Astrocyte of the spinal cord (primary cell): ENCODE measurements at places on chromosomes 4 and X.
A peak's percentile ranks its signal among the peaks of the same experiment; 100 is the strongest.

GRCh38 chrX:136028383-136028984 lies 43.2 kb downstream of the SLC9A6 start:
- peak; percentile 72 for DNase-seq

GRCh38 chrX:87710580-87710979 lies 193.0 kb downstream of the KLHL4 start:
- no peak for DNase-seq

- DNase-seq = no peak
These were observed 5.9 kb upstream of the GATB start for GRCh38 chr4:151766691-151767090.

- peak; percentile 3 for DNase-seq
These were observed 453.0 kb downstream of the PCDH11X start for GRCh38 chrX:92232182-92232581.

DNA sequence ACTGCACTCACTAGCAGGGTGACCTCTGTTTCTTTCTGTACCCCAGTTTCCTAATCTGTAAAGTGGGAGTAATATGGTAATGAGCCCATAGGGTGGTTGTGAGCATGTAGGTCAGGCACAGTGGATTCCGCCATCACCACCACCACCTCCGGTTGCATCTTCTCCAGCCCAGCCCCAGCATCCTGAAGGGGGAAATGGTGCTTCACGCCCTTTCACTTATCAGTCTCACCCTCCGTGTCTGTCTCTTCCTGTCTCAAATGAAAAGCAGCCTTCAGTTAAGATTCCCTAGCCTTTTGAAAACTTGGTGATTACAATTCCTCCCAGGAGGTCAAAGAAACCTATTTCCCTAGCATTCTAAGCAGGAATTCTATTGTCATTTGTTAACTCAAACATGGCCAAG lies 16.9 kb upstream of the XPNPEP2 start:
- no peak for DNase-seq

DNA sequence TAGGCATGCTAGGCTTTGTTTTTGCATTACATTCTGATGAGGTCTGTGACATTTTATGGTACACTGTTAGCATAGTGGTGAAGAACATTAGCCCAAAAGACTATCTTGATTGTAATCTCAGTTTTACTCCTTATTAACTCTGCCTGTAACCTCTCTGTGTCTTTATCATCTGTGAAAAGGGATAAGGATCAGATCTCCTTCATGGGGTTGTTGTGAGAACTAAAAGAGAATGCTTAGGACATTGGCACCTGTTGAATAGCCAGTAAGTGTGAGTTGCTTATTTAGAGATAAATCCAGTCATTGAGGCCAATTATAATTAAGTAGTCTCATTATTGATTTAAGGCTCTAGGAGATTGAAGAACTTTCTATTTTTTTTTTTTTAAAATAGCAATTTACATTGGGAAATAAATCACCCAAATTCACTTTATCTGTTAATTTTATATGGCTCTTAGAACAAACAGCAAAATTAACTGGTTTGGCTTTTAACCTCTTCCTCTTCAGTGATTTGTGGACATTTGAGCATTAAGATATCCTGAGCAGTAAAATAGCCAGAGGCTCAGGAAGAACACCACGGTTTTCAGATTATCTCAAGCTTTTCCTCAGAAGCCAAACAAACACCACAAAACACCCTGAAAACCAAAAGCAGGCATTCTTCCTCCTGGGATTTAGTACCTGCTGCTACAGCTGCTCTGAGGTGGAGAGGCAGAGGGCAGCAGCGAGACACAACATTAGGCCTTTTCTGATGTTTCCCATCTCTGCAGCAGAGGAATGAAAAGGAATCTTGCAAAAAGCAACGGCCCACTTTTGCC lies 192.9 kb downstream of the ARHGAP10 start:
- DNase-seq = peak; percentile 44

DNA sequence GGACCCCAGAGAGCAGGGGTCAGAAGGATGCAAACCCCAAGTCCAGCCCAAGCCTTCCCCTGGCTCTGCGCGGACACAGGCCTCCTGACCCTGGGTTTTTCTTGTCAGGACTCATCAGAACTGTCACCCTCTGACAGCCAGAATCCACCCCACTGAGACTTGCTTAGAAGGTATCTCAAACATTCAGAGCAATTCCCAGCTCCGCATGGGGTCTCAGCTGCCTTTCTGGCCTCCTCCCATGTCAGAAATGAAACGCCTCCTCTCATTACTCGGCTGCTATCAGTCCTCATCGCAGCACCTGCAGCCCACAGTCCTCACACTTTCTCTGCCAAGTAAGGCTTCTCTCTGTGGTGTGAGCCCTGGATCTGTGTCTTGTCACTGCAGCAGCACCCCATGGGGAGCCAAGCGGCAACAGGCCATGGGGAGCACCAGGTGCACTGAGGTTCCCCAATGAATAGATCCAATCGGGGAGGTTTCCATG lies 97.8 kb downstream of the WFS1 start:
- no peak for DNase-seq

DNA sequence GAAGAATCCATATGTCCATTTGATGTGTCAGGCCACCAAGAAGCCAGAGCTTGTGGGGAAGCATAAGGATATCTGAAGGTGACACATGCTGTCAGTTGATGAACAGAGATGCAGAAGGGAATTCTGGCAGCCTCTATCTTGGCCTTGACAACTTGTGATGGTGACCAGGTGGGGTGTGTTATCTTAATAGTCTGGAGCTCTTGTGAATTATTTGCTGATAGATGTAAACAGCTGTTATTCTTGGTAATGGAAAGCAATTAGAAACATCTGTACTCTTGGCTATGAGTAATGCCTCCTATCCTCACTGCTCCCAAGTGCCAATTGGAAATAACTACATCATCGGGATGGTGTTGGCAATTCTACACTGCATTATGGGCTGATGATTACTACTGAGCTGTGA lies 51.9 kb downstream of the NAA11 start:
- DNase-seq = no peak

DNA sequence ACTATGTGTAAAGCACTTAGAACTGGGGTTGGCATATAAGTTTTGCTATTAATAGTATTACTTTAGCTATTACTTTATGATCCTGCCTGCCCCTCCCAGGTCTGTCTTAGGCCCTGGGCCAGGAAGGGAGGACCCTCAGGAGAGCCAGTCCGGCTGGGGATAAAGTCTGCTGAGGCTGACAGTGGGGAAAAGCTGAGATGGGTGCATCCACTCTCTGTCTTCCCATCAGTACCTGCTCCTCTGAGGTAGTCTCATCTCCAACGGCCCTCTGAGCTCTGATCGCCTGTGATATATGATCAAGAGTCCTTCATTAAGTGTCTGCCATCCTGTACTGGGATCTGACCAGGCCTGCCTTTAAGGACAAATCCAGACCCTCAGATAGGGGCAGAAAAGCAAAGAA lies 156.5 kb upstream of the PJA1 start:
- DNase-seq = no peak

DNA sequence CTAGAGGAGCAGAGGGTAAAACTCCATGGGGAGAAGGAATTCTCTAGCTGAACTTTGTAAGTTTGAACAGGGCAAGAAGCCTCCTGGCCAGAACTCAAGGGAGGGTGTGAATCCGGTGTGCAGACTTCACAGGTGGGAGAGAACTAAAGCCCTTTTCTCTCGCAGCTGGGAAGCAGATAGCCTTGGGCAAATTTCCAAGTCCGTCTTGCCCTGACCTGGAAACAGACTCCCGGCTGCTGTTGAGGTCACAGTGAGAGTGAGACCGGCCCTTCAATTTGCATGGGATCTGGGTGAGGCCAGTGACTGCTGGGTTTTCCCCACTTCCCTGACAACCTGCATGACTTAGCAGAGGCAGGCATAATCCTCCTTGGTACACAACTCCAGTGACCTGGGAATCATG lies 94.5 kb upstream of the ZNF827 start:
- no peak for DNase-seq

DNA sequence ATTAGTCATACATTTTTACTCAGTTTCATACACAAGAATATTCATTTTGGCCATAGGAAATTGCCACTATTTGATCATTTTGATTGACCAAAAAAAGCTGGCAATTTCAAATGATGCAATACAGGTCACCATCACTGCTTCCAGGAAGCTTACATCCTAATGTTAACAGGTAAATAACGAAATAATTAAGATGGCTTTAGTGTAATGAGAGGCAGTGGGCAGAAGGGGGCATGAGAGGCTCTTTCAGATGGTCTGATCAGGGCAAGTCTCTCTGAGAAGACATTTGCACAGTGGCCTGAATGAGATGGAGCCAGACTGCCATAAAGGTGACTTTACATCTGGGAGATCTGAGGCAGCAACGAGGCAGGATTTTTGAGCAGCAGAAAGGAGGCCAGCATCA lies 170.7 kb downstream of the SLIT2 start:
- DNase-seq = peak; percentile 58

- no peak for DNase-seq
These were observed 189.1 kb upstream of the RBPJ start for GRCh38 chr4:26131711-26132110.

- no peak for DNase-seq
These were observed 13.8 kb upstream of the MXD4 start for GRCh38 chr4:2275546-2276251.

- DNase-seq = no peak
These were observed 5.7 kb upstream of the MPC1L start for GRCh38 chrX:40617566-40617965.

- peak; percentile 64 for DNase-seq
These were observed 12.5 kb downstream of the TRAPPC2 start for GRCh38 chrX:13721819-13722519.

GRCh38 chr4:138327338-138327737 lies 85.2 kb upstream of the SLC7A11 start:
- DNase-seq = no peak

GRCh38 chr4:124970011-124970410 lies 257.5 kb upstream of the ANKRD50 start:
- peak; percentile 77 for DNase-seq

- DNase-seq = no peak
These were observed 115.2 kb downstream of the IL1RAPL2 start for GRCh38 chrX:104681214-104681613.
